Progenitor cell of endocrine pancreas (in vitro differentiated cells): ENCODE measurements at places on chromosomes 5 and 9. TPM values are rescaled to one million over a fixed set of nuclear protein-coding genes. Genes with fewer than 3 reads are reported as not detected.
A peak's percentile ranks its signal among the peaks of the same experiment; 100 is the strongest.

DNA sequence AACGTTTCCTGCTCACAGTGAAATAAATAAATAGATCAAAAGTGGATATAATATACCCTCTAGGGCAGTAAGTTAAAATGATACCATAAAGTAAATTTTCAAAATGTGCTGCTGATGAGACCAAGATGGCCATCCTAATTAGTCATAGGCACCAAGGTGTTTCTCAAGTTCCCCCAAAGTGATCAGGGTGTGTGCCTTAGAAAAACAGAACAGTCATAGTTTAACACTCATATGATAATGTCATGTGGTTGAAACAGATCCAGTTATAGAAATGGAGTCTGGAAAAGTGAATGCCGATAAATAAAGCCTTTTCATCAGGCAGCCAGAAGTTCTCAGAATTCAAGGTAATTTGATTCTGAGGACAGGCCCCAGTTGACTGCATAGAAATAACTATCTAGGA is 161.5 kb upstream of the CDKN2B start:
- H3K4me3 ChIP-seq, result no peak overlapping the region
- peaks cover 12% of the 10 kb centered on the region for H3K4me1 ChIP-seq
- H3K36me3 ChIP-seq, result no peaks in the 10 kb centered on the region
- no peak overlapping the region for H3K27ac ChIP-seq
- H3K27me3 ChIP-seq, result peaks cover 5% of the 10 kb centered on the region

- no peak overlapping the region for H3K27ac ChIP-seq
- no peaks in the 10 kb centered on the region for H3K4me1 ChIP-seq
- H3K27me3 ChIP-seq, result no peaks in the 10 kb centered on the region
- peaks cover 7% of the 10 kb centered on the region for H3K36me3 ChIP-seq
Measured at GRCh38 chr9:128107468-128108268, 19.9 kb downstream of the PTGES2 start.

DNA sequence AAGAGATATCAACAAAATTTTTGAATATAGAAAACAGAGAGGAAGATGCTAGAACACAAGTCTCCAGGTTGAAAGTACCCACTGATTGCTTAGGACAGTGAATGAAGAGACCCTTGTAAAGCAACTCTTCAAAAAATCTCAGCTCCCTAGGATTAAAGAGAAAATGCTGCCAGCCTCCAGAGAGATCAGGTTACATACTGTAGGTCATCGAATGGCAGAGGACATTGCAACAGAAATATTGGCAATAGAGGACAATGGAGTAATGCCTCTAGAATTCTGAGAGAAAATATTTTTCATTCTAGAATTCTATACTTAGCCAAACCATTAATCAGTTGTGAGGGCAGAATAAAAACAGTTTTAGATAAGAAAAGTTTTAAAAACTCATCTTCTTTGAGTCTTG is 43.1 kb upstream of the ELL2 start:
- no peak for DNase-seq
- H3K4me1 ChIP-seq, result peaks cover 14% of the 10 kb centered on the region
- H3K27me3 ChIP-seq, result no peaks in the 10 kb centered on the region
- peaks cover 3% of the 10 kb centered on the region for H3K36me3 ChIP-seq
- H3K27ac ChIP-seq, result no peak overlapping the region
- no peak overlapping the region for H3K4me3 ChIP-seq

The PRDM9 gene
- total RNA-seq, result not detected in 2 replicates

- peaks cover 19% of the 10 kb centered on the region for H3K27me3 ChIP-seq
- peak; percentile 20 for DNase-seq
- H3K36me3 ChIP-seq, result no peaks in the 10 kb centered on the region
- peak within 1 kb of the TSS; percentile 71 for H3K4me3 ChIP-seq
Measured at GRCh38 chr5:149581192-149581861, at the start of gene ARHGEF37. Gene ARHGEF37 (plus strand): TSS chr5:149581498. CDS start chr5:149597770, 16,272 bp downstream.

- no peaks in the 10 kb centered on the region for H3K4me1 ChIP-seq
- no peak for DNase-seq
- H3K27me3 ChIP-seq, result no peaks in the 10 kb centered on the region
- no peak overlapping the region for H3K27ac ChIP-seq
- H3K4me3 ChIP-seq, result no peak overlapping the region
Measured at GRCh38 chr5:170896779-170897178, 35.0 kb downstream of the RANBP17 start.

- H3K36me3 ChIP-seq, result no peaks in the 10 kb centered on the region
- DNase-seq, result no peak
- H3K4me1 ChIP-seq, result peaks cover 14% of the 10 kb centered on the region
- H3K4me3 ChIP-seq, result no peak overlapping the region
- H3K27me3 ChIP-seq, result peaks cover 7% of the 10 kb centered on the region
- H3K27ac ChIP-seq, result no peak overlapping the region
Measured at GRCh38 chr9:99058964-99059921, 45.7 kb upstream of the TGFBR1 start.

The TAF11L5 gene
- total RNA-seq, result not detected in 2 replicates

The PCDH12 gene
- not detected in 2 replicates for total RNA-seq

The PTGDS gene
- not detected in 2 replicates for total RNA-seq

DNA sequence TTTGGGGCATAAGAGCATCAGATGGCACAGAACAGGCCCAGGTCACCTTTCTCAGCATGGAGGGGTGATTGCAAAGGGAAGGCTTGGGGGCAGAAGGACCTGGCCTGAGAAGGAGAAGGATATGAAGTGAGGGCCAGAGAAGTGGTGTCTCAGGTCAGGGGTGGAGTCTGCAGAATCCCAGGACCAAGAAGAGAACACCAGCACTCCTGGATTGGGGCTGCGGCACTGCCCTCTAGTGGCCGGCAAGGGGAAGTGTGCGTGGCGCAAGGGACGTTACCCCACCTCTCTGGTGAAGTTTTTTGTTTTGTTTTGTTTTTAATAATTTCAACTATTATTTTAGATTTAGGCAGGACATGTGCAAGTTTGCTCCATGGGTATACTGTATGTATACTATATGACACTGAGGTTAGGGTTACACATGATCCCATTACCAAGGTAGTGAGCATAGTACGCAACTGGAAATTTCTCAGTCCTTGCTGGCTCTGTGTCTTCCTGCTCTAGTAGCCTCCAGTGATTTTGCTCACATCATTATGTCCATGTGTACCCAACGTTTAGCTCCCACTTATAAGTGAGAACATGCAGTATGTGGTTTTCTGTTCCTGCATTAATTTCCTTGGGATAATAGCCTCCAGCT is 1548.6 kb downstream of the EFNA5 start:
- no peaks in the 10 kb centered on the region for H3K27me3 ChIP-seq
- H3K4me1 ChIP-seq, result peaks cover 4% of the 10 kb centered on the region
- DNase-seq, result no peak
- H3K36me3 ChIP-seq, result no peaks in the 10 kb centered on the region
- H3K4me3 ChIP-seq, result no peak overlapping the region
- H3K27ac ChIP-seq, result no peak overlapping the region

GRCh38 chr5:179765400-179765799 is 28.4 kb upstream of the LTC4S start:
- no peak for DNase-seq
- no peak overlapping the region for H3K4me3 ChIP-seq

DNA sequence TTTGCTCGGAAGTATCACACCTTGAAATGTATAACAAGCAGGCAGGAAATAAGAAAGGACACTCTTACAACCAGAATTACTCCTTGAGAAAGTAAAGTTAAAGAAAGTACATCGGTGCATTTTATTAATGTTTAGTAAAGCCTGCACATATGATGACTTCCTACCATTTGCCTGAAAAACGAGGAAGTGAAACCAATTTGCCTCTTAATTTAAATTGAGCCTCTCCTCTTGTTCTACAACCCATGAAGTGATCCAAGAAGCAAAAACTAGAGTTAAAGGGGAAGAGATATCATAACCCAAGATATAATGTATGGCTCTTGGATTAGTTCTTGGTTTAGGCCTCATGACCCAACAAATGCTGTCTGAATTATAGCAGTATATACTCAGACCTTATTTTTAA is 95.6 kb downstream of the GNAQ start:
- DNase-seq, result no peak
- peaks cover 2% of the 10 kb centered on the region for H3K36me3 ChIP-seq
- no peaks in the 10 kb centered on the region for H3K27me3 ChIP-seq

The ADAMTS12 gene
- 5.2 and 7.8 TPM in 2 replicates for total RNA-seq

GRCh38 chr5:14178671-14179211 is 35.6 kb downstream of the TRIO start:
- H3K36me3 ChIP-seq, result no peaks in the 10 kb centered on the region
- DNase-seq, result no peak
- H3K4me3 ChIP-seq, result no peak overlapping the region
- H3K4me1 ChIP-seq, result peaks cover 37% of the 10 kb centered on the region
- H3K27me3 ChIP-seq, result no peaks in the 10 kb centered on the region

The NME5 gene
- 9.9 and 11.0 TPM in 2 replicates for total RNA-seq
